ENCODE measurements at places on chromosomes 13 and 19.

DNA sequence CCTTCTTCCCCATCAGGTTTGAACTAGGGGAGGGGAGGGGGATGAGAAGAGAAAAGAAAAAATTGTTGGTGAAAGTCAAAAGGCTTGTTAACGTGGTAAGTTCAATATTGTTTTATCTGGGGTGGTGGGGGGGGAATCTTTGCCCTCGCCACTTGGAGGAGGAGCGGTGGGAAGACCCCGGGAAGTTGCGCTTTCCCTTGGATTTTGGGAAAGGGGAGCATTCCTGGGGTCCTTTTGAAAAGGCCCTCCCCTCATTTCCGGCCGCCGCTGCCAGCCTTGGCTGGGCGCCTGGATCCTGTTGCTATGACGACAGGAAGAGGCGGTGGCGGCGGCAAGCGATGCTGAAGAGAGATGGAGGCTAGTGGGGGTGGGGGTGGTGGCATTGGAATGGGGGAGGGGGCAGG, 4.6 kb upstream of the CACNG8 start:
- DNase-seq = no peak

DNA sequence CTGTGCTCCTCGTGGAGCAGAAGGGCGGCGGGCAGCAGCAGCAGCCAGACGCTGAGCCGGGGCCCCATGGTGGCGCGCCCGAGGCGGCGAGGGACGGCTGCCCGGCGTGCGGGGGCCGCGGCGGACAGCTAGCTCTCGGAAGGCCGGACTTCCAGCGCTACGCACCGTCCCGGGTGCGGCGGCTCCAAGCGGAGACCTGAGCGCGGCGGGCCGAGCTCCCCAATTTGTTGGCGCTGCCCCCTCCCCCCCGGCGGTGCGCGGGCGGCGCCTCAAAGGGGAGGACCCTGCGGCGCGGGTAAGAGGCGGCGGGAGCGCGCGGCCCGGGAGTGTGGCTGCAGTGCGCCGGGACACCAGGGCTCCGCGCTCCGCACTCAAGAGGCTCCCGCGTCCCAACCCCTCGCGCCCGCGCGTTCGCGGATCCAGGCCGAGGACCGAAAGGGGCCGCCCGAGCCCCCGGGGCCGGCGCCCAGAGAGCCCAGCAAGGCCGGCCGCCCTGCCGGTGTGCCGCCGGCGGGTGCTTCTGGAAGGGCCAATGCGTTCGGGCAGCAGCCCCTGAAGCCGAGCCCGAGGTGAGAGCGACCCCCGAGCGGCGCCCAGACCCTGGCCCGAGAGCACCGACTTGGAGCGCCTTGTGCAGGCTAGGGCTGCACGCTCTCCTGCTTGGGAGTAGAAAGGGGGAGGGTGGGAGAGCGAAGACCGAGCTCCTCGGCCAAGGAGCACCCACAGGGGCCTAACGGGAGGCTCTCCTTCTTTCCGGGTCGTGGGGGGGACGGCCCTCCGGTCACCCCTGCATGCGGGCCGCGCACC, at the start of the genes COL4A1 and COL4A2:
Gene COL4A1 (minus strand): TSS at position 198 of the 807 bp plus-strand sequence. CDS start 130 bp downstream, at position 68.
Gene COL4A2 (plus strand): TSS at position 325 of the 807 bp plus-strand sequence. CDS start 620 bp downstream, outside the sequence.
- DNase-seq = no peak

DNA sequence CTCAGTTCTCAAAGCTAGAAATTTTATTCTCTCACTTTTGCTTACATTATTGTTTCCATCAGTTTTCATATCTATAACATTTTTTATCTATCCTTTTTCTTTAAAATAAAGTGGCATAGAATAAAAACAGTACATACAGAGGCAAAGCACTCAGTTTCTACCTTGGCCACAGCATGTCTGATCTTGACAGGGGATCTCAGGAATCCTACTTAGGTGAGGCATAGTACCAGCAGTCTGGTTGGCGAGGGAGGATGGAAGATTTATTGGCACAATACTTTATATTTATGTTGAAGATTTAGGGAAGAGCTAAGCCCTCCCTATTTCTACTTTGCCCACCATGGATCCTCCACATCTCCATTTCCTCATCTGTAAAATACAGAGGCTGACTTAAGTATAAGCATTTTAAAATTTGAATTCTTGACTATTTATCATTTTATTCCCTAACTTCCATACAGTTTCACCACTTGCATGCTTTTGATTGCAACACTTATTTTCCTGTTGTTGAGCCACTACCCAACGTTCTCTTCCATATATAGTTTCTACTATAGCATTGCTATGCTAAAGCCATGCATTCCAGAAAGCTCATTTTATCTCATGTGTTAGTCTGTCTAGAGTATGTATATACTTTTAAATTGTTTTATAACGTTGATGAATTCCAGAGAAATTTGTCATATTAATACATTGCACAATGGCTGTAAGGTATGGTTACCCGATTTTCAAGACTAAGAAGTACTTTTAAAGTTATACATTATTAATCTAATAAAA, 506.7 kb downstream of the KCTD12 start:
- no peak for DNase-seq

DNA sequence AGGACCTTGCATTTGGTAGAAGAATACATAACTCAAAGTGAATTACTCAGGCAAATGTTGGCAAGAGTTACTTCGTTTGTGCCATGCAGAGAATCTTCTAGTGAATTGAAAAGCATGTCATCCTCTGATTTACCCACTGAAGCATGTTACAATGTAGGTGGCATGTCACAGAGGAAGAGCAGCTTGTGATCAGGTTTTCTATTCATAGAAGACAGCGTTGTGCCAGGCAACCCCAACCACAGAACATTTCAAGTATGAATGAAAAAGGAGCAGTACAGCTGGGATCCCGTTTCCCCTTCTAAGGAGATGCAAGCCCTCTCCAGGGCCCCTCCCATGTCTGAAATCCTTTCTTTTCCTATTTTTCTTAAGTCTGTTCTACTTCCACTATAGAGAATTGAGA, 6.0 kb upstream of the KATNAL1 start:
- DNase-seq = no peak

DNA sequence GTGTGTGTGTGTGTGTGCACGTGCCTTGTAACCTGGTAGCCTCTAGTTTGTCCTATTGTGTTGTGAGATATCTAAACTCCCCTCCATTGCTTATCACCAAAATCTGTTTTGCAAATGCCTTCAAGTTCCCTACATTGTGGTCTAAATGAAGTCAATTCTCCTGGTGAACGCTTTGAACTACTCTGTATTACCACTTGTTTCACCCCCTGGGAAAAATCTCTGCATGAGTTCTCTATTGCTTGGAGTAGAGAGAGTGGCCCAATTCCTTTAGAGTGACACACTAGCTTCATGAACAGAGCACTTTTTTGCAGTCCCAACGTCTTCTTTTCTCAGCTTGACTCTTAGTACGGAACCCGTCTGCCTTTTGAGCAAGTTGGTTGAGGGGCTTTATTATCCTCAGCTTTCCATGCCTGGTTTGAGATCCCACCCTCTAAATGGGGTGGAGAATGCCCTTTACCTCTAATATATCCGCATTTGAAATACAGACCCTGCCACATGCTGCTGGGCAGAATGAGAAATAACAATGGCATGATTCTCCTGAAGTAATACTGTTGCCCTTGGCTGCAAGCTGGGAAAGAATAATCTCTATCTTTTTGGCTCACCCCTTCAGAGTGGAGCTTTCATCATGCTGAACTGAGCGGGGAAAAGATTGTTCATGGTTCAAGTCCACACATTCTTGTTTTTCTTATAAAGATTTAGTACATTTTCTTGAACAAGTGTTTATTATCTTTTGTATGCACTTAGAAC, 2545.3 kb downstream of the PCDH9 start:
- DNase-seq = peak; percentile 52

DNA sequence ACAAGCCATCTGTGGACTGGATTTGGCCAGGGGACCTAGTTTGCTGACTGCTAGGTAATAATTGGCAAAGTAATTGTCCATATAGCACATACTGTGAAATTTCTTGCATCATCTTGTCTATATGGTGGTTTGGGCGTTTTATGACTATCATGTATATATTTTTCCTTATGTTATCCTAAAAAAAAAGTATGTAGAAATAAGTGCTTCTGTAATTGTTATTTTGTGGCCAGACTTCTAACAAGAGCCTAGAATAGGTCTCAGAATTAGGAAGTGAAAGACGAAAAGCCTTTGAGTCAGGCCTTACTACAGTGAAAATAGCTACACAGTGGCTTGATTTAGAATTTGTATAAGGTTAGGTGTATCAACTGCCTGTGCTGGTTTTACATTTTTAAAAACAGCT, 4.2 kb downstream of the FNDC3A start:
- DNase-seq = no peak

- no peak for DNase-seq
These were observed 28.2 kb downstream of the CKM start for GRCh38 chr19:45294291-45295029.

DNA sequence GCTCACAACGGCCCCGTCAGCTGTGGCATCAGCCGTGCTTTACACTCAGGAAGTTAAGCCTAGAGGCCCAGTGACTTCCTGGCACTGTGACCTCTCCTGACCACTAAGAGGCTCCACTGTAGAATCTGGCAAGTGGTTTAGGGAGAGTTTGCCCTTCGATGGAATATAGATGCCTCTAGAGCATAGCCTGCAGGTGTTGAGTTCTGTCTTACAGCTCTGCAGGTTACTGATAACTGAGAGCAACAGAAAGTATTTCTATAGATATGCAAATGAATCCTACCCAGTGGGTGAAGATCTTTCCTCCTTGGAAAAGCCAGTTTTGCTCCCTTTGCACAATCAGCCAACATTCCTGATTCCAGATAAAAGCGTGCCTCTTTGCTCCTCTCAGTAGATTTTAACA, 35.8 kb downstream of the ATP12A start:
- no peak for DNase-seq

DNA sequence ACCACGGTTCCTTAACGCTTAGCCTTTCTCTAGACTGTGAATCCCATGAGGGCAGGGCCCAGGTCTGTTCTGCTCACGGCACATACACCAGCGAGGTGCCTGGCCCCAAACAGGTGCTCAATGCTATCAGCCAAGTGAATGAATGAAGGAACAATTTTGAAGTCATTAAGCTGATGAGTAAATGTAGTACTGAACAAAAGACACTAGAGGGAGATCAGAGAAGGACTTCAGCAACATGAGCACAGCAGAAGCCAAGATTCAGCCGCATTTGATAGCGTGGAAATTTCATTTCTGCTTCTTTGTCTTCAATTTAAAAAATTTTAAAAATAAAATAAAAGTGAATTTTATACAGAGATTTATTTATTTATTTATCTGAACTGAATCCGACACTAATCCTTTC, 20.1 kb upstream of the MYO16 start:
- DNase-seq = no peak

DNA sequence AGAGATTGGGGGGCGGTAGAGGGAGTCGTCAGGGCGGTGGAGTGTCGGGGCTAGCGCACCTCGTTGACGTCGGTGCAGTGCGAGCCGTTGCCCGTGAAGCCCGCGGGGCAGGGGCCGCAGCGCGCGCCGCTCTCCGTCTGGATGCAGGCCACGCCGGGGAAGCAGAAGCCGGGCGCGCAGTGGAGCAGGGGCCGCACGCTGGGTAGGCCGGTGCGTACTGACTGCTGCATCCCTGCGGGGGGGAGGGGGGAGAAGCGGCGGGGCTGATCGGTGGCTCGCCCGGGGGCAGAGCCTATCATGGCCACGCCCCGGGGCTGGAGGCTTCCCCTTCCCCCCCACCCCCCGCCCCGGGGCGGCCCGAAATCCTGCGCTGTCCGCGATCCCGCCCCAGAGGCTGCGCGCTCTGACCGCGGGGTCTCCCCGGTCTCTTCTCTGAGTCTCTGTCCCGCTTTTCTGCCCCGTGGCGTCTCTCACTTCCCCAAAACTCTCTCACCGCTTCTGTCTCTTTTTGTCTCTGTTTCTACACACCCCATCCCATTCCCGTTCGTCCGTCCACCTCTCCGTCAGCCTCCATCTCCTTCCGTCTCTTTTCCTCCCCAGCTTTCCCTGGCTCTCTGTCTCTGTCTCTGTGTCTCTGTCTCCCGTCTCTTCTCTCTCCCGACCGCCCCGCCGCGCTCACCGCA, 1.1 kb downstream of the COMP start:
- no peak for DNase-seq

DNA sequence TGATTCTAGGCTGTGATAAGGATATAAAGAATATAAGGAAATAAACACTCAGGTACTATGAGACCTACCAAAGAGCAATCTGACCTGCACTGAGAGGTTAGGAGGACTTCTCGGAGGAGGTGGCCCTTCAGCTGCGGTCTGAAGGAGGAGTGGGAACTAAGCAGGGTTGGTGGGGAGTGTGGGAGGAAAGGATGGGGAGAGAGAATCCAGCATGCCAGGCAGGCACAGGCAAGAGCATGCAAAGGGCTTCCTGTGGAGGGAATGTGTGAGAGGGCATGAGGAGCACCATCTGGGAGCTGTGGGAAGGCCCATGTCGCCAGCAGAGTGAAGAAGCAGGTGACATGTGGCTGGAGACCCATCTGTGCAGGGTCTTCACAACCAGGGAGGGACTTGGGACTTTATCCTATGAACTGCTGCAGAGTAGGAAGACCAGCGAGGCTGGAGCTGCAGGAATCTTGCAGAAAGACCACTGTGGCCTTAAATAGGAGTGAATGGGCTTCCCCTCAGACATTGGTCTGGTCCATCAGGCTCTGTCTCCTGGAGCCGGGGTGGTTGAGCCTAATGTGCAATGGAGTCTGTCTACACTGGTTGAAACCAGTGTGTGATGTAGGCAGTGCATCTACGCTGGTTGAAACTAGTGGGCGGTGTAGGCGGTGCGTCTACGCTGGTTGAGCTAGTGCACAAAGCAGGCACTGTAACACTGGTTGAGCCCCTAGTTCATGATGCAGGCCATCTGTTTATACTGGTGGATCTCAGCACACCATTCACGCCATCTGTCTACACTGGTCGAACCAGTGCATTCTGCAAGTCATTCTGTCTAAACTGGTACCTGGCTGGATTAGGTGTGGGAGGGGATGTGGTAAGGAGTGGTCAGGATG, 6.4 kb downstream of the CHST8 start:
- DNase-seq = no peak

- no peak for DNase-seq
These were observed 408.6 kb upstream of the MIR17HG start for GRCh38 chr13:90938848-90939247.

DNA sequence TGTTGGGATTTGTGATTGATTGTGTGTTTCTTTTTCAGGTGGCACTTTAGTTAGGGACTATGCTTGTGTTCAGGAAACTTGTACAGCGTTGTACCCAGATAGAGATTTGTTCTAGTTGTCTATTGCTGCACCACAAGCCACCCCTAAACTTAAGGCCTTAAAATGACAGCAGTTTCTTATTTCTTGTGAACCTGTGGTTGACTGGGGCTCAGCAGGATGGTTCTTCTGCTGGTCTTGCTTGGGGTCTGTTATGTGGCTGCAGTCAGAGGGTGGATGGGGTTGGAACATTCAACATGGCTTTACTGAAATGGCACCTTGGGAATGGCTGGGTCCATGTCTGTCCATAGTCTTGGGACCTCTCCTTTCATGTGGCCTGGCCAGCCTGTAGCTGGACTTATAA, 28.3 kb downstream of the SIPA1L3 start:
- DNase-seq = no peak

- no peak for DNase-seq
These were observed 41.6 kb upstream of the HNRNPA1L2 start for GRCh38 chr13:52600666-52601065.
